ENCODE measurements at places on chromosomes 2 and 18. TPM values are rescaled to one million over a fixed set of nuclear protein-coding genes. Genes with fewer than 3 reads are reported as not detected.

DNA sequence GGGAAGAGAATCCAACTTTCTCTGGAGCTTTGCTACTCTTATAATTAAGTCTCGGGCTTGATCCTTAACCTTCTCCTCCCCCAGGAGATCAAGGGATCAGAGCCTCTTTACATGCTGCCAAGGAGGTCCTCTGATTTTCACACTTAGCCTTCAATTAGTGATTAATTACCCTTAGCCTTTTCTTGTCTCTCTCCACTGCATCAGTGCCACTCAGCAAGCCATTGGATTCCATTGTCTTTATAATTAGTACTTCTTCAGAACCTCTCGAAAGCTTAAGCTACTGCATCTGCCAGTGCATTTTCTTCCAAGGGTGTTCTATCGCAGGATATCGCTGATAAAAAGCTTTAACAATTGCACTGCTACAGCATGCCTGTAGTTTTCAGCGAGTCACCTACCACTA is 477.0 kb upstream of the MEIS1 start:
- DNase-seq = no peak

DNA sequence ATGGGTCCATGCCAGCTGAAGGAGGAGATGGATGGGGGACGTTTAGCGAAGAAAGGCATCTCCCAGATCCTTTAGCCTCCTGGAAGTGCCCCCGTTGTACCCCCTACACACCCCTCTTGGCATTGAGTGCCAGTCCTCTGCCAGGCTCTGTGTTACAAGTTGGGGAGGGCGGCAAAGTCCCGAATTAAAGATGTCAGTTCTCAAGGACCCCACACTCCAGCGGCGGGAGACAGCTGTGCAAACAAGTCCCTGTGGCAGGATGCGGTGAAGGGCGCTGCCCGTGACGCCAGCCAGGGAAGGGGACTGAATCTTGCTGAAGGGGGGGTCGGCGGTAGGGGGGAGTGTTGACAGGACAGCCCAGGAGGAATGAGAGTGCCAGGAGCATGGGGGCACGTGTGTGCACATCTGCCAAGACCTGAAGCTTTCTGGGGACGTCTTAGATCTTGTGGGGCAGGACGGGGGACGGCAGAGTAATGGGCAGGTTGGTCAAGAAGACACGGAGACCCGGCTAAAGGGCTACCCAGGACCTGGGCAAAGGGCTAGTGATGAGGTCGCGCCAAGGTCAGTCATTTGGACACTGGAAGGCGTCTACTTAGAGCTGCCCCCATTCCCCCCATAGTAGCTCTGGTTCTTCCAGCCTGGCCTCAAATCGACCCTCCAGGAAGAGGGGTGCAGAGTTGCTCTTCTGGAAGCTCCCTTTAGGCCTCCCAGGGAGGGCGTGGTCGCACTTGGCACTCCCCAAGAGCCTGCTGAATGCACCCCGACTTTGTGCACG is 2.8 kb upstream of the CTDSP1 start:
- DNase-seq = no peak

- DNase-seq = no peak
These were observed 47.5 kb downstream of the TFCP2L1 start for GRCh38 chr2:121237336-121237979.

DNA sequence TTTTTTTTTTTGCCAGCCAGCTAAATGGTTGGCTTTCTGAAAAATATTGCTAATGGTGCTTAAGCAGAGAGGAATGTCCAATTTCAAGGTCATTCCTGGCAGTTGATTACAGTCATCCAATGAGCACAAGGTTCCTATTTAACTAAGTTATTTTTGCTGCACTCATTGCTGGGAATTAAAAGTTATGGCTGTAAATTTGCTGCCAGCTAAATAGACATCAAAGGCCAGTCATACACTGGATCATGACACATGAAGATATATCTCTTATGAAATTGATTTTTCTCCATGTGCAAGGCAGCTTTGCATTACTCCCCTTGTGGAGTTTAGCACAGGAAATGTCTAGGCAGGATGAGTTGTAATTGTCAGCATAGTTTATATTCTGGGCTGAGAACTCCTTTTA is 1898.4 kb upstream of the CELF4 start:
- DNase-seq = no peak

GRCh38 chr2:32805104-32806095 is 141.4 kb upstream of the LTBP1 start:
- no peak for DNase-seq

- no peak for DNase-seq
These were observed 59.6 kb downstream of the TPGS2 start for GRCh38 chr18:36769172-36769571.

EVX2 gene
- not detected for total RNA-seq

GRCh38 chr18:50190236-50190635 is 4.7 kb downstream of the MYO5B start:
- no peak for DNase-seq

- no peak for DNase-seq
These were observed 12.3 kb upstream of the SPP2 start for GRCh38 chr2:234038076-234038802.

- DNase-seq = no peak
These were observed 11.4 kb downstream of the RAB31 start for GRCh38 chr18:9719421-9719981.

TPO gene
- total RNA-seq = not detected

EGR4 gene
- total RNA-seq = not detected

DNA sequence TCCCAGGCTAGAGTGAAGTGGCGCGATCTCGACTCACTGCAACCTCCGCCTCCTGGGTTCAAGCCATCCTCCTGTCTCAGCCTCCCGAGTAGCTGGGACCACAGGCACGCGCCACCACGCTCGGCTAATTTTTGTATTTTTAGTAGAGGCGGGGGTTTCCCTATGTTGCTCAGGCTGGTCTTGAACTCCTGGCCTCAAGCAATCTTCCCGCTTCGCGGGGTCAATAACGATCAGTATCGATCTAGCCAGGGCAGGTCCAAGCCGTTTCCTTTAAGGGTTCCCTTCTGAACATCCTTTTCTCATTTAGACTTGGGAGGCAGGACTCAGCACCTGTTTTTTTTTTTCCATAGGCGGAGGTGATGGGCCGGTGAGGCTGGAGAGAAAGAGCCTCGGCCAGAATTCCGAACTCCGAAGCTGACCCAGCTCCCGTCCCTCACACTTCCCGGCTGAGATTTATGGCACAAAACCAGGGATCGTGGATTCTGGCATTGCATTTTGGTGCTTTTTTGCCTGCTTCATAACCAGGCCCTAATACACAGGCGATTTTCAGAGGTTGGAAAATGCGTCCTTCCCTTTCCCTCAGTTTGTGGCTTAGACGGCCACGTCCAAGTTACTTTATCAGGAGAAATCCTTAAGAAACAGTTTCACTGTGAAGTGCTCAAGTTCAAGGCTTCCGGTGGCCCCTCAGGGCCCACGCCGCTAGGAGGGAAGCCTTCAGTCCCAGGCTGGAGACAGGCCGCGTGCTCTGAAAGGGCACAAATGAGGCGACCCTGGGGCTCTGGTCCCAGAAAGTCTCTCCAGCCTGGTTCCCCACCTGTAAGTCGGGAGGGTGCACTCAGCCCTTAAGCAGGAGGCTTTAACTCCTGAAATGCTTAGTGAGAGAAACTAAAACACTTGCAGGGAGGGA is 998 bp upstream of the SLC66A3 start:
- no peak for DNase-seq

KIF3C gene
- 19.3 TPM for total RNA-seq

DNA sequence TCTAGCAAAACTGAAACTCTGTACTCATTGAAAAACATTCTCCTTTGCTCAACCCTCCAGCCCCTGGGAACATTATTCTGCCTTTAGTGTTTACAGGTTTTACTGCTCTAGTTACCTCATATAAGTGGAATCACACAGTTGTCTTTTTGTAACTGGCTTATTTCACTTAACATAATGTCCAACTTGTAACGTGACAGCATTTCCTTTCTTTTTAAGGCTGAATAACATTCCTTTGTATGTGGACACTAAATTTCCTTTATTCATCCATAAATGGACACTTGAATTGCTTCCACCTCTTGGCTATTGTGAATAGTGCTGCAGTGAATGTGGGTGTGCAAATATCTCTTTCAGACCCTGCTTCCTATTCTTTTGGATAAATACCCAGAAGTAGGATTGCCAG is 144.9 kb downstream of the ACTR3 start:
- no peak for DNase-seq

RGPD4 gene
- 0.08 TPM for total RNA-seq

DNA sequence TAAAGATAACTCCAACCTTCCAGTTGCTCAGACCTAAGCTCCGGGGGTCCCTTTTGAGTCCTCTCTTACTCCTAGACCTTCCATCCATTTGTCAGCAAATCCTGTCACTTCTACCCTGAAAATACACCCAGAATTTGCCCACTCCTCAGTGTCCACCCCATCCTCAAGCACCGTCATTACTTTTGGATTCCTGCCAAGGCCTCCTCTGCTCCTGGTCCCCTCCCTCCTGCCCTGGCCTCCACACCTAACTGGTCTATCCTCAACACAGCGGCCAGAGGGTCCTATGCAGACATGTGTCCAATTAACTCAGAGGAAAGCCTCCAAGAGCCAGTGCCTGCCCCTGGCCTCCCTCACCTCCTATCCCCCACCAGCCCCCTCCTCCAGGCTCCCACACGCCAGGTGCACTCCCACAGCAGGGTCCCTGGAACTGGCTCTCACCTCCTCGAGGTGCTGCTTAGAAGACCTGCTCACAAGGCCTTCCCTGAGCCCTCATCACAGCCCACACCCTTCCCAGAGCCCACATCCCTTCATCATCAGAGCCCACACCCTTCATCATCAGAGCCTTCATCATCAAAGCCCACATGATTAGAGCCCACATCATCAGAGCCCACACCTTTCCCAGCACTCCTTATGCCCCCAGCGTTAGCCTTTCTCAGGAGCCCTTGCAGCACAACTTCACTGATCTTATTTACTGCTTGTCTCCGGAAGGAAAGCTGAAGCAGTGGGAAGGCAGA is 20.4 kb downstream of the FAM178B start:
- DNase-seq = no peak

DNA sequence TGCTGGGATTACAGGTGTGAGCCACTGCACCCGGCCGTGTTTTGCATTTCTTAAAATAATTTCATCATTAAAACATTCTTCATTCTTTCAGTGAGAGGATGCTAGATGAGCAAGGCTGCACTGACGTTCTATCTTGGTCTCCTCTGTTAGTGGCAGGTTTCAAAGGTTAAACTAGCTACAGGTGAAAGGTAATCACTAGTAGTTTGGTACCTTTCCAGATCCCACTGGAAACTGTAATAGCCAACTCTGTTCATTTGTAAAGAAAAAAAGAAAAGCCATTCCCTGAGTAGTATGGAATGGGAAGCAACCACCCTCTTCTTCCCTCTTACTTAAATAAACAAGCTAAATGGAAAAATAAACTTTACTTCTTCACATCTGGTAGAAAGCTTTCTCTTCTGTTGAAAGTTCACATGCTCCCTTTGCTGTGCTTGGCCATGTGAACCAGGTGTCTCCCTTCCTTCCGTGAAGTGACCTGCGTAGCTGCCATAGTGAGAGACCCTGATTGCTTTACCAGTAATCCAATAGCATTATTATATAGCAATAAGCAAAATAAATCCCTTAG is 94.0 kb downstream of the GREB1L start:
- no peak for DNase-seq

- peak; percentile 75 for DNase-seq
These were observed 7.2 kb upstream of the TSN start for GRCh38 chr2:121748202-121748601.

DNA sequence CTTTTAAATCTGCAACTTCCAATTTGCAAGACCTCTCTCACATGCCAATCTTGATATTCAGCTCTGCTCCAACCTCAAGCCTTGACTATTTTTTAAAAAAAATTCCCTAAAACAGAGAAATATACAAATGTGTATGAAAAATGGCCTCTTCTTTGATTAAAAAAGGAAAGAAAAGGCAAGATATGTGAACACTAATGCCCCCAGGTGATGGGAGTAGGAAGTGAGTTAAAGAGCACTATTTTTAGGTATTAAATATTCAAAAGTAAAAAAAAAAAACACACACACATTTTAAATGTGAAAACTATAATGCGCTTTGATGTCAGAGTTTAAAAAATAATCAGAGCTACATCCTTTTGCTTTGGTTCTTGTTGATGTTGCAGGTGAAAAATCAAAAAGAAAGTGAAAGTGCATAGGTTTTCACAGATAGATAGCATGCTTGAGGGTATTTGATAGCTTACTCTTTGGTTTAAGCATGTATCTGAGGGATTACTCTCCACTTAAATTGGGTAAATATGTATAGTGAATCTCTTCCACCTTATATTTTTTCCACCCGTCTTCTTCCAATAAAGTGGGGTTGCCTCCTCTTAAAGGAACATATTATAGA is 406.0 kb upstream of the POU3F3 start:
- DNase-seq = peak; percentile 28

GRCh38 chr2:240983996-240984498 is 14.4 kb upstream of the SNED1 start:
- no peak for DNase-seq

TDRD15 gene
- 0.16 TPM for total RNA-seq

GRCh38 chr2:187194049-187194448 is 254.0 kb downstream of the CALCRL start:
- no peak for DNase-seq

- DNase-seq = no peak
These were observed 121.2 kb upstream of the CXCR4 start for GRCh38 chr2:136239079-136239685.

GRCh38 chr2:197926673-197927072 is 122.3 kb downstream of the PLCL1 start:
- DNase-seq = no peak

GRCh38 chr2:6917071-6917760 is at the start of gene RNF144A:
Gene RNF144A (plus strand): TSS chr2:6917412. CDS start chr2:6996927, 79,515 bp downstream.
- DNase-seq = peak; percentile 66

HOXD8 gene
- total RNA-seq = 14.5 TPM

DNA sequence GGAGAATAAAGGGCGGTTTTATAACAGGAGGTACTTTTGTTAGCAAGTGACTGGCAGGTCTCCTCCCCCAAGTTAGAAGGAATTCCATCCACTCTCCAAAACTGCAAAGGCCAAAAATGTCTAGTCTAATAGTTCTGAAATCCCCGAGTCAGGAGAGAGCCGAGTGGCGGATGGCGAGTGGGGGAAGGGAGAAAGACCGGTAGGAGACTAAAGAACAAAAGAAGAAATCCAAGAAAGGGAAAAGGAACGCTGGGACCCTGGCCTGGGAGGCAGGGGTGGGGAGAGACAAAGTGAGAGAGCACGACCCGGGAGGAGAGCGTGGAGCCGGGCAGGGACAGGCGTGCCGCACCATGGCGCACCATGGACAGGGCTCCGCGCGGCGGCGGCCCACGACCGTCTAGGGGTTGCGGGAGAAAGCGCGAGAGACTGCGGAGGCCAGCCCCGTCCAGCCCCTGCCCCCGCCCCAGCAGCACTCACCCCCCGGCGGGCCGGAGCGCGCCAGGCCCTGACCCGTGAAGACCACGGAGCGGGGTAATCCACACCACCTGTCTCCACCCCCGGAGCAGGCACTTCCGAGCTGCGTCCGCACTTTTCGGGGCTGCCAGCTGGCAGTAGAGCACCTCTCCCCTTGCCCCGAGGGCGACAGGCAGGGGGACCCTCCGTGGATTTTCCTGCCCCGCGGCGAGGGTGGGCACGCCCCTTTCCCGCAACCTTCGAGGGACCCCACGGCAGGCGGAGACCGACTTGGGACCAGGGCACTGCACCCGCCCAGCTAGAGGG is 1.6 kb downstream of the CDH2 start:
- DNase-seq = no peak

Measured in SK-MEL-5 (cell line).